Skin of body (tissue), 3 donors: ENCODE measurements at places on chromosomes 4 and X.
A peak's percentile ranks its signal among the peaks of the same experiment; 100 is the strongest.

DNA sequence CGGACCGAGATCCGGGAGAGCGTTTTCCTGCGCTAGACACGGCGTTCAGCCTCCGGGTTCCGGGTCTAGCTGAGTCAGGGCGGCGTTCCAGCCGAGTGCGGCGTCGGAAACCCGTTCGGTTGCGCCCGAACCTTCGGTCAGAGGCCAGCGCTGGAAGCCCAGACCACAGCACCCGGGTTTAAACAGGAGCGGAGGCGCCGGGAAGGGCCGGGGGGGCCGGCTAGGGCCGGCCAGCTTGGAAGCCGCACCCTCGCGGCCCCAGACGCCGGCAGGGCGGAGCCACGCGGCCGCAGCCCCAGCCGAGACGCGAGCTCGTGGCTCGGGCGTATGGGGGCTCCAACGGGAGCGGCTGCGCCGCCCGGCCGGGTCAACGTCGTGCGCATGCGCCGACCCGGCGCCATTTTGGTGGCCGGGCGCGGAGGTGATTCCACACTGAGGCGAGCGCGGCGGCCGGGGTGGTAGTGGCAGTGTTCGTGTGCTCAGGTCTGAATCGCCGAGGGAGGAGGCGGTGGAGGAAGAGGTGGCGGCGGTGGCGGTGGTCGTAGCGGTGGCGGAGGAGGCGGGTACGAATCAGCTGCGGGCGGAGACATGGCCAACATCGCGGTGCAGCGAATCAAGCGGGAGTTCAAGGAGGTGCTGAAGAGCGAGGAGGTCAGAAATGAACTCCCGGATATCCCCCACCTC is at the start of gene UBE2K:
TSS of gene UBE2K (plus strand) at position 397 of the 684 bp plus-strand sequence. CDS start at position 589, 192 bp downstream.
- peak; percentile 57 for DNase-seq

DNA sequence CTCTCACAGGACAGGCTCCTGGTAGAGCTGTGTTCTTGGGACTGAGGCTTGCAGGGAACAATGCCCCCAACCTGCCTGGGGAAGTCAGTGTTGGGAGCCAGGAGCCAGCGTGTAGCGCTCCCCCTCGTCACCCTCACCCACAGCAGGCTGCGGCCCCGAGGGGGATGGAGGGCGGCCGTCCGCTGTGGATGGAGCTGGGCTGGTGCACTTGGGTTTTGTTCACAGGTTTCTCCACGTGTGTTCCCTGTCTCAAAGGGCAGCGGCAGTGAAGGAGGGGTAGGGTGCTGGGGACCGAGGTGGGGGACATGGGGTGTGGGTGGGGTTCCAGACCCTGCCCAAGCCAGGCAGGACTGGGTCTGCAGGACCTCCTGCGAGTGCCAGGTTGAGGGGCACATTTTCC is 69.1 kb downstream of the RGS12 start:
- DNase-seq = no peak

GRCh38 chr4:129821963-129822362 is 726.0 kb downstream of the C4orf33 start:
- no peak for DNase-seq

DNA sequence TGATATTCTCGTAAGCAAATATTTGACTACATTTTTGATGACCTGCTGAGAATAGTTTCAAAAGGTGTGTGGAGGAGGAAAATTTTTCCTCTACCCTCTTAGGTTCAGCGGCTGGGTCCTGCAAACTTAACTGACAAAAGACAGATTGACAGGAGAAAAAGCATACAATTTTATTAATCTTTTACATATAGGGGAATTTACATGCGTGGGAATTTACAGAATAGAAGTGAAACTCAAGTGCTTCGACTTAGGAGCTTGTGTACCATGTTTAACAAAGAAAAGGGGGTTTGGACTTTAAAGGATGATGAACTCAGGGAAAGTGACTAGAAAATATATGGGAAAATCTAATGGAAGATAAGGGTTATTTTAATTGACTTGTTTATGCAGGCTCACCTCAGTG is 2.5 kb downstream of the HERC6 start:
- no peak for DNase-seq

GRCh38 chr4:161937596-161937995 is 226.2 kb downstream of the FSTL5 start:
- DNase-seq = no peak

DNA sequence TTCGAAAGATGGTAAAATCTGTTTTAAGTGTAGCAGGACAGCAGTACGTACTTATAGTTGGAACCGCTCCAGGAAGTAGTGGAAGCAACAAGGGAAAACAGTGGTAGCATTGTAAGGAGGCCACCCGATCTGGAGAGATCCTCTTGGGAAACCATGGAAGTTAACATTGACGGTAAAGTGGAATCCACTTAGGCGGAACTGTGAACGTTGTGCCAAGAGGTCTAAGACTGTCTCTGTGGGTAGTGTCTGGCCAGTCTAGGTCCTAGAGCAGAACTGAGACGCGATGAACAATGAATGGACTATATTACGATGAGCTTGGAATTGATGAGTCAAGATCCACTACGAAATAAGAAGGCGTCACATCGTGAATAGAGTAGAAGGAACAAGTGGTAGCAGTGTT is 124.0 kb downstream of the TENM3 start:
- peak; percentile 2 for DNase-seq
